ENCODE measurements at places on chromosomes 11 and 22. TPM values are rescaled to one million over a fixed set of nuclear protein-coding genes. Genes with fewer than 3 reads are reported as not detected.

The OR8B4 gene
- total RNA-seq: not detected

The SEPTIN3 gene
- total RNA-seq: 0.29 TPM

The UBQLNL gene
- total RNA-seq: not detected

The ADAMTS8 gene
- total RNA-seq: not detected

The SCO2 gene
- 5.0 TPM for total RNA-seq

The RPL3 gene
- total RNA-seq: 1,583 TPM

The RTL10 gene
- 5.0 TPM for total RNA-seq

The WDR74 gene
- 80.4 TPM for total RNA-seq

The ZNF143 gene
- total RNA-seq: 25.1 TPM

The MYEOV gene
- 9.5 TPM for total RNA-seq

The APOL4 gene
- 0.20 TPM for total RNA-seq

The SPI1 gene
- total RNA-seq: not detected

The POU2AF3 gene
- not detected for total RNA-seq

The RIMBP3C gene
- 0.20 TPM for total RNA-seq

The ZP1 gene
- total RNA-seq: 3.7 TPM

The MAP6 gene
- not detected for total RNA-seq

The FREY1 gene
- not detected for total RNA-seq

The CERK gene
- total RNA-seq: 31.1 TPM

The DTX4 gene
- 0.49 TPM for total RNA-seq

The SCGB1C1 gene
- total RNA-seq: not detected

The OR52N5 gene
- not detected for total RNA-seq

The CLMP gene
- total RNA-seq: 42.7 TPM

The OR2D2 gene
- total RNA-seq: 0.36 TPM

The SCGB1D4 gene
- not detected for total RNA-seq

The NUCB2 gene
- 64.3 TPM for total RNA-seq

The WNT11 gene
- total RNA-seq: 17.4 TPM

The DENND6B gene
- 0.68 TPM for total RNA-seq

The ZNF214 gene
- 3.5 TPM for total RNA-seq

The SLC29A2 gene
- 1.4 TPM for total RNA-seq

The CNTF gene
- total RNA-seq: 3.0 TPM

The OR56A1 gene
- not detected for total RNA-seq

The CHST1 gene
- total RNA-seq: 0.36 TPM

The IGSF22 gene
- not detected for total RNA-seq

The SAA4 gene
- not detected for total RNA-seq

The KRTAP5-8 gene
- total RNA-seq: not detected

The FOLR1 gene
- total RNA-seq: not detected

The DNAJB7 gene
- not detected for total RNA-seq

The OR10G4 gene
- total RNA-seq: not detected

The TMEM218 gene
- 37.2 TPM for total RNA-seq

The RAB39A gene
- 1.1 TPM for total RNA-seq

The EIF4G2 gene
- 752 TPM for total RNA-seq

The PDE2A gene
- 2.3 TPM for total RNA-seq

The OLFML1 gene
- total RNA-seq: not detected

The DMC1 gene
- total RNA-seq: 0.20 TPM

Data from RPMI7951 (cell line).